ENCODE measurements at places on chromosomes 6 and 20.

DNA sequence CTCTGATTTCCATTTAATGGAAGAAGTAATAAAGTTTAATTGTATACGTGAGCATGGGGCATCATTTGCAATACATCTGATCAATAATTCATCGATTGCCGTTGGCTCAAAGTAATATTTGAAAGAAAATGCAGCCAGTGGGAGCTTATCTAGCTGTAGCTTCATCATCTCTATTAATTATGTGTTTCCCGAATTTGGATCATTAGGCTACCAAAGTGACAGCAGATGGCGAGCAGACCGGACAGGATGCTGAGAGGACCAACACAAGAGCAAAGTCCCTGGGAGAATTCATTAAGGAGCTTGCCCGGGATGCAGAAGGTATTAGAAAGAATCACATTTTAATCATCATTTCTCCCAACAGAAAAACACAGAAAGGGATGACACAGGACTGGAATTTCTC is 327.1 kb downstream of the ARHGAP18 start:
- DNase-seq = no peak

- DNase-seq = peak; percentile 16
Observed at GRCh38 chr6:80133020-80133419, 26.5 kb downstream of the BCKDHB start.

DNA sequence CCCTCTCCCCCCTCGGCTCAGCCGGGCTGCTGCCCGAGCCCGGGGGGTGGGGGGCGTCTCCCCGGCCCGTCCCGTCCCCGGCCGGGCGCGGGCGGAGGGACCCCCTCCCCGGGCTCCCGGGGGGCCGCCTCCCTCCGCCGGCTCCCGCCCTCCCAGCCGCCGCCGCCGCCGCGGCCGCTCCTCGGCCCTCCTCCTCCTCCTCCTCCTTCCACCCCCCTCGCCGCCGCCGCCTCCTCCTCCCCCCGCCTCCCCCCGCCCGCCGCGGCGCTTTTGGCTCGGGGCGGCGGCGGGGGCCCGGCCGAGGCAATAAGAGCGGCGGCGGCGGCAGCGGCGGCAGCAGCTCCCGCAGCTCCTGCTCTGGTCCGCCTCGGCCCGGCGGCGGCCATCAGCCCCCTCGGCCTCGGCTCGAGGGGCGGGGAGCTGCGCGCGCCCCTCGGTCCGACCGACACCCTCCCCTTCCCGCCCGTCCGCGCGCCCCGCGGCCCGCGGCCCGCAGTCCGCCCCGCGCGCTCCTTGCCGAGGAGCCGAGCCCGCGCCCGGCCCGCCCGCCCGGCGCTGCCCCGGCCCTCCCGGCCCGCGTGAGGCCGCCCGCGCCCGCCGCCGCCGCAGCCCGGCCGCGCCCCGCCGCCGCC is 38.7 kb downstream of the GNAS start:
- peak; percentile 67 for DNase-seq

GRCh38 chr6:41975276-41975675 is 33.7 kb upstream of the CCND3 start:
- no peak for DNase-seq

DNA sequence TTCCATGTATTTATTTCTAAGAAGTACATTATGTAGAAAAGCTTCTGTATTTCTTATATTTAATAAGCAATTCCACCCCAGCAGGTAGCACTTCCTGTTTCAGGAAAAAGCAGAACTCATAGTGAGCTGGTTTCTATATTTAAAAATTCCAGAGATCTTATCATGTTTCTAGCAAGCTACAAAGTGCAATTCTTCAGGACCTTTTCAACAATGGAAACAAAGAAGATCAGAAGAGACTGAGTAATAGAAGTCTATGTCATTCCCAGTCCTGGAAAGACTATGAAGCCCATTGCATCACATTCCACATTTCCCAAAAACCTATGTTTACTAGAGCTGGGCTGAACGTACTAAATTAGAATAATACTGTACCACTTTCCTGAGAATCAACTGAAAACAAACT is 302.6 kb upstream of the NRSN1 start:
- no peak for DNase-seq

- no peak for DNase-seq
Observed at GRCh38 chr6:93017213-93017612, 402.1 kb downstream of the EPHA7 start.

DNA sequence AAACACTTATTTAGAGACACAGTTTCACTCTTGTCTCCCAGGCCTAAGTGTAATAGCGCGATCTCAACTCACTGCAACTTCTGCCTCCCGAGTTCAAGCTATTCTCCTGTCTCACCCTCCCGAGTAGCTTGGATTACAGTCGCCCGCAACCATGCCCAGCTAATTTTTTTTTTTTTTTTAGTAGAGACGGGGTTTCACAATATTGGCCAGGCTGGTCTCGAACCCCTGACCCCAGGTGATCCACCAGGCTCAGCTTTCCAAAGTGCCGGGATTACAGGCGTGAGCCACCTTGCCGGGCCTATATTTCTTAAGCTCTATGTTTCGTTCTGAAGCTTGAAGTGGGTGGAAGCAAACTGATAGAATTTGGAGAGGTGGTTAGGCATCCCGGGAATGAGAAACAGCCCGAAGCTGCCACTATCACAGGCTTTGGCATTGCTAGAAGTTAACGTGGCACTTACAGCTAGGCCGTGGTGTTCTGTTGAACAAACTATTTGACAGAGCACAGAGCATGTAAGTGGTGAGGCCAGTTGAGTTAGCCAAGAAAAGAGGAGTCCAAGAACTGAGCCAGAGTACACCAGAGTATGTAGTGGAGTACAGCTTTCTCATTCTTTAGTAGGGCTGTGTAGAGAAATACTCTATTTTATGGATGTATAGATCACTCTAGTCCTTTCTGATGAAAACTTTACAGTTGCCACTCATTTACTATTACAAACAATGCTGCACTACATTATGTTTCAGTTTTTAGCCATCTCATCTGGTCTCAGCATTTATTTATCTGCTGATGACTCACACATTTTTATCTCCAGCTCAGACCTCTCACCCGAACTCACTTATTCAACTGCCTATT is 62.0 kb upstream of the HFE start:
- DNase-seq = peak; percentile 59

DNA sequence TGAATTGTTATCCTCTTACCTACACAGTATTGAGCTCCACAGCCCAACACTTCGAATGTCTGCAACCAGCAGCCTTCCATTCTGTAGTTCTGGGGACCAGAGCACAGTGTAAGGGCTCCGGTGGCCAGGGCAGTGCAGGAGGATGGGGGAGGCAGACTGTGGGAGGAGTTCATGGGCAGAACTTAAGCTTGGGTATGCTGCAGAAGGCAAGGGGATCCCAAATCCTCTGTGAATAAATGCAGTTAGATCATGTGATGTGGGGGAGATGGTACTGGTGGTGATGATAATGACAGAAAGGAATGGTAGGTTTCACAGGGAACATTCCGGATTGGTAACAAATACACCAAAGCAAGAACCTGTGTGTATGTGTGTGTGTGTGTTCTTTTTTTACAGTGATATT is 26.5 kb upstream of the CNKSR3 start:
- DNase-seq = no peak

GRCh38 chr6:111057074-111057752 is 30.1 kb upstream of the SLC16A10 start:
- peak; percentile 73 for DNase-seq

DNA sequence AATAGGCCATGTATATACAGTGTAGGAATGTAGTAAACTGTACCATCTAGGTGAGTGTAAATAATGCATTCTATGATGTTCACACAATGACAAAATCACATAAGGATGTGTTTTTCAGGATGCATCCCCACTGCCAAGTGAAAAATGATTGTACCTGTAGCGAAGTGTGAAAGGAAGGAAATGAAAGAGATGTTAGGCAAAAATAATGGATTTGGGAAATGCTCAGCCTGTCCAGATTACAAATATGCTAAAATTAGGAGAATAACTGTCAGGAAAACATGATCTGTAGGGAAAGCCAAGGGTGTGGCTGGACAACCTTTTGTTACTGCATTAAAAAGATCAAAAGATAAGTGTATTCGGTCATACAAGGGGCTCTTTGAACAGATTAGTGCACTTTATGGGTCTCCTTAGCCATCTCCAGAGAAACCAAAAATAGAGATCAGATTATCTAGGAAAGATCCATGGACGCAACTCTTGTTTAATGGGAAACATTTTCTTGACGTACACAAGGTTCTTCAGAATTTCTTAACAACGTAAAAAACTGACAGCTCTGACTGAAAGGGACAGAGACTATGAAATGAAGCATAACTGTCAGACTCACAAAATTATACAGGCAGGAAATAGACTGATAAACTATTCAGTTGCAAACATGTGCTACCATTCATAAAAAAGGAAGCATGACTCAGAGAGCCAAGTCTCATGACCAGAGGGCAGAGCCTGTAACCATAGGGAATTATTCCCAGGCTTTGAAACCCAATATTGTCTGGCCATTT is 253.6 kb upstream of the RAB32 start:
- peak; percentile 35 for DNase-seq

- DNase-seq = no peak
Observed at GRCh38 chr6:166999884-167000253, 672 bp downstream of the CEP43 start.

- no peak for DNase-seq
Observed at GRCh38 chr6:169046483-169047192, 207.0 kb downstream of the THBS2 start.

DNA sequence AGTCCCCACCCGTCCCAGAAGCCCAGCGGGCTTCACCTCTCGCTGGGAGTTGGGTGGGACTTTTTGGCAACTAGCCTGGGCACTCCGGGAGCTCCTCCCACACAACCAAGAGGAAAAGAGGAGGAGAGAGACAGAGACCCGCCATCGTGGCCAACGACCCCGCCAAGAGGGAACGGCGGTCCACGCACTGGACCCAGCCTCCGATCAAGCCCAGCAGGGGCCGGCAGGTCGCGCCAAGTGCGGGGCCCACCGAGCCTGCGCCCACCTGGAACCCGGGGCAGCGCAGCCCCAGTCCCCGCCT is 3.0 kb upstream of the TMEM14C start:
- no peak for DNase-seq

GRCh38 chr6:167796192-167796981 is 30.3 kb upstream of the AFDN start:
- peak; percentile 14 for DNase-seq

DNA sequence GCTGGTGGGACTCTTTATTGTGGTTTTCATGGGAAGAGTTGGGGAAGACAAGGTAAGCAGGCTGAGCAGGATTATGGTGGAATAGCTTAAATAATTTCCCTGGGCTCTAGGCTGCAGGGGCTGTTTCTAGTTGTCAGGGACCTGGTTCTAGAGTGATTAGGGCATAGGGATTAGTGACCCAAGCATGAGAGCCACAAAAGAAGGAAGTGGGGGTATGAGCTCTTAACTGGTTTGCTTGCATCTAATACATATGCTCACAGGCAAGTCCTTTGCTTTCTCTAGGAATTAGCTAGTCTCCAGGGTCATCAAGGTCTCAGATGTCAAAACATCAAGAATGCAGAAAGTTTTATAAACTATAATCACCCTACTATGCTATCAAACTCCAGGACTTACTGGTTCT is 67.5 kb upstream of the NRN1 start:
- DNase-seq = no peak

GRCh38 chr6:3753228-3753835 is 1.8 kb upstream of the PXDC1 start:
- no peak for DNase-seq

DNA sequence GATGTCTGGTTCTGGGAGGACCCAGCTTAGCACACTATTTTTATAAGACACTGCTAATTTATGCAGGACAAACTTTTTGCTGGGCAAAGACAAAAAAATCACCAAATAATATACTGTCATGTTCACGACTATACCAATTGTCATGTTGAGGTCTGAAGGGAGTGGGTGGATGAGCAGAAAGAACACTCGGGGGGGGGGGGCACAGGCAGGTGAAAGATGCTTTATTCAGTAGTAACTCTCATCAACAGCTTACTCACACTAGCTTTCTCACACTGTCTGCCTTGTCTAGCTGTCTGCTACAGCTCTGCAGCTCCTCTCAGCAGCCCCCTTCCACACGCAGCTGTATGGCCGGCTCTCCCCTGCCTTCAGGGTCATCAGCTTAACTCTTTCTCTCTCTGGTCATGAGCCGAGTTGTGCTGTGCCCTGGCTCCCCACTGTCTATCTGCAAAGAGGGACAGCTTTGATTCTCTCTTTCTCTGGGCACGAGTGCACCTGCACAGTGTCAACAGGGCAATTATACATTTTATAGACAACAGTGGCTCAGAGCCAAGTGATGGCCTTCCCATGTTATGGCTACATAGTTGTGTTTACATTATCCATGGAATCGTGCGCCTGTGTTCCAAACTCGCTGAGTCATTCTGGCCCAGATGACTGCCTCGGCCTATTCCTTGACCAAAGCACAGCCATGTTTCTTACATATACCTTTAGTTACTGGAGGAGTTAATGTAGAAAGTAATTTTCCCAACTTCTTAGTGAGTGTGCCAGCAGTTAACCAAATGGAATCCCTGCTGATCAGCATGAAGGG is 187.7 kb upstream of the PRSS16 start:
- peak; percentile 2 for DNase-seq

- no peak for DNase-seq
Observed at GRCh38 chr6:42796171-42796570, 14.3 kb downstream of the BICRAL start.

DNA sequence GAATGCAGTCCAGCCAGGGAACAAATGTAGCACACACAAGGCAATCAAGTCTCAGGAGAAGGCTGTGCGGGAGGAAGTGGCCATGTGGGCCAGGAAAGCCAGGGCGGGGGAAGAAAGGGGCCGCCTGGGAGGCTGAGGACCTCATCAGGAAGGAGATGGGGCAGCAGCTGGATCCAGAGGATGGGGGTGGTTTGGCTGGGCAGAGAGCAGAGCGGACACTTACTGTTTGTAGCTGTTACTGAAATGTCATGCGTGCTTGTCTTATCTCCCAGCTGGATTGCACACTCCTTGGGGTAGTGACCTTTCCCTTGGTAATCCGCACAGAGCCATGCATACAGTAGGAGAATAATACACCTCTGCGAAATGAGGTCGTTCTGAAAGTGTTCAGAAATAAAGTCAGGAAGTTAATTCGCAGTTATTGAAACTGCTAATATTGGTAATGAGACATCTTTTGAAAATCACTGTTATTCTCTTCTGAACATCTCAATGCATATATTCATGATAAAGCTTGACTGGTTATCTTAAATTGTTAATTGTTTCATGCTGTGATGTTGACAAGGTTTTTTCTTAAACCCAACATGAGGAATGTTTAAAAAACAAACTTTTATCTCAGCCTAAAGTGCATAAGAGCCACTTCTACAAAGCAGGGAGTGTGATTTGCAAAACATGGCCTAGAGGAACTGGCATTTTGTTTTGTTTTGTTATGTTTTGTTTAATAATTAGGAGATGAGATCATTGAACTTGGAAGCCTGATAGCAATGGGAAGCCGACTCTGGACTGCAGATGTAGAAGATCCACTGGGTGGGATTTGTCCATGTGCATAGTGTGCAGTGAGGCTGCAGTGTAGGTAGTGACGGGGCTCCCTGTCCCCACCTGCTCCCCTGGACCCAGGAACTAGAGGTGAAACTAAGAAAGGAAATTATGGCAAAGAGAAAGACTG is 18.0 kb upstream of the MAP3K4 start:
- DNase-seq = no peak
